ENCODE measurements at places on chromosomes 12 and 14.

- no peak for DNase-seq
Measured at GRCh38 chr14:70906793-70907175, 475 bp upstream of the PCNX1 start.

GRCh38 chr12:106271575-106272505 is 24.0 kb upstream of the CKAP4 start:
- DNase-seq: no peak

DNA sequence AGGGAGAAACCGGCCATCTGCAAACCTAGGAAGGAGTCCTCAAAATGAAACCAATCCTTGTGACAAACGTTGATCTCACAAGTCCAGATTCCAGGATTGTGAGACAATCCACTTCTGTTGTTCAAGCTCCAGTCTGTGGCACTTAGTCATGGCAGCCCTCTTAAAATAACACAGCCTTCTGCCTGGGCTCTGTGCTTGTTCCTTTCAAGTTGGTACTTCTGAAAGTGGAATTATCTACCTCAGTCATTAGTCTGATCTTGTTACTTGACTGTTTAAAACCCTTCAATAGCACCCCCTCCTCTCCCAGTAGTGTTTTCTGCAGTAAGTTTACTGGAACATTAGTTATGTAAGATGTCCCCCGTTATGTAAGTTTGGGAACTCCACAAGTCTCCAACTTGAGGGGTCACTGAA is 111.0 kb upstream of the HIF1A start:
- DNase-seq: no peak

DNA sequence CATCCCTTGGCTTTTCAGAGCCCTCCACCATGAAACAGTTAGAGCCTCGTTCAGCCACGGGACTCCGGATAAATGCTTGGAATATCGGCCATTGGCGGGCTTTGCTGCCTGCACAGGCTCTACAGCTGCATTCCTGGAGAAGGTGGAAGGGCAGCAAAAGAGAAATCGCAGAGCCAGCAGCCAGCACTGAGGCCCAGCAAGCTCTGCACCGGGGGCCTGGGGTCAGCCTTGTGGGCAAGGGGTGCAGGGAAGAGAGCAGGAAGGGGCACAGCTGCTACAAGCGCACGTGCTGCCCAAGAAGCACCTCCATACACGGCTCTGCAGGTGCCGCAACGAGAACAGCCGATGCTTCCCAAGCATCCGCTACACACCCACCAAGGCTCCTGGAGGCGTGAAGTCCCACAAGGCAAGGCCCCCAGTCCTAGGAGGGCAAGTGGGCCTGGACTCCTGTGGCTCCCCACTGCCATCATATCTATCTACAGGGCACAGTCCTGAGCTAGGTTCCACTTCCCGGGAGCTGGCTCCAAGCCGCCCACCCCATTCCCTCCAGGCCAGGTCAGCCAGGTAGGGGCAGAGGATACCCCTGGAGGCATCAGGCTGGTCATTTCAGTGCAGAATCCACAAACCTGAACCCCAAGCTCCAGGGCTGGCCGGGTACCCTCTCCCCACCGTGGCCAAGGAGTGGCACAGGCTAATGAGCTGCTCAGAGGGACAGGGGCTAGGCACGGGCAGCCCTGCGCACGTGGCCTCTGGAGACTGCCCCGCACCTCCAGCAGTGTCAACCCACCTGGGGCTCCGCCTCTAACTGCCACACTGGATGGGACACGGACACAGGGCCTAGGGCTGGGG is 40.2 kb downstream of the CCNK start:
- DNase-seq: no peak

DNA sequence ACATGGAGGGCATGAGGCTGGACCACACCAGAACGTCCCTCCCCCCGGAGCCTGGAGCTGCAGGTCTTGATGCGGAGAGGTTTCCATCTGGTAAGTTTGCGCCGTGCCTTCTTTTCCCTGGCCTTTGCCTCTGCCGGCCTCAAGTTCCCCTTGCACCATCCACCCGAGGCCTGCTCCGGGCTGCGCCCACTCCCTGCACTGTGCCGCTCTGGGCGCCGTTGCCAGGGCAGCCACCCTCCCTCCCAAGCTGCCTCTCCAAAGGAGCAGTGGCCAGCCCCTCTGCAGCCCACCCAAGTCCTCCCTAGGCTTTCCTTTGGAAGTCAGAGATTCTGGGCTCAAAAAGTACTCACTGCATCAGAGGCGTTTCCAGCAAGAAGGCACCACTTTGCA is 46.2 kb upstream of the MEG3 start:
- DNase-seq: no peak

GRCh38 chr12:116539905-116540482 is 19.2 kb upstream of the MAP1LC3B2 start:
- no peak for DNase-seq

DNA sequence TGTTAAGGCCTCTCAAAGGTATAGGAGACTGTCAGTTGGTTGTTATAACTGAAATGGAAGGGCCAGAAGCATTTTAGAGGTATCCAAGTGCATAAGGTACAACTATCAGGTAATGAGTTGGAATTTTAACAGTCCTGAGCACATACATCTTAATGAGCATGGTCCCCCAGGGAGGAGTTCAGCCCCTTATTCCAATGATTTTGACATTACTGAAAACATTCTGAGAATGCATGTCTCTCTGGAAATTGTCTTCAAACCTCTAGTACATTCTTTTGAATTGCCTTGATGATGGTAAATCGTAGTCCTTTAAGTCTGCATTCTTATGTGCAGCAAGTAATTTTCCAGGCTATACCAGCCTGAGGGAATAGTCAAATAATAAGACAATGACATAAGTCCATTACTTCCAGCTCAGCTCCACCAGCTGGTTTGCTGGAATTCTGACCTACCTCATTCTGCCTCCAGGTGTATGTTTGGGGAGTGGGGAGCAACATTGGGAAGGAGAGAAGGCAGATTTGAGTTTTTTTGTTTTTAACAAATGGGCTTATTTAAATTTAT is 239.2 kb downstream of the MSRB3 start:
- DNase-seq: no peak

DNA sequence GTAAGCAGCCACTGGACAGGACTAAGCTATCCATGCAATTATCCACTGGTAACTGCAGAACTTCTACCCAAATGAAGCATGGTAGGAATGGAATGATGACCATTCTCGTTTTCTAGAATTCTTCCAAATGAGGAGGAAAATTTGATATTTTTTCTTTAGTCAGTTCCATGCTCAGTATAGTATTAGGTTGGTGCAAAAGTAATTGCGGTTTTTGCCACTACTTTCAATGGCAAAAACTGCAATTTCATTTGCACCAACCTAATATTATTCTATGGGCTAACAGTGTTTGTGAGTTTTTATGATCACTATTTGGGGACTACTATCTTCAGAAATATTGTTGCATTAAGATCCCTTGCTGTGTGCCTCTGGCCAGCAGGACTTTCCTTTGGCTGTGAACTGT is 42.9 kb upstream of the PELI2 start:
- no peak for DNase-seq

GRCh38 chr12:49332441-49332861 is 4.5 kb downstream of the C1QL4 start:
- DNase-seq: no peak

All from central memory CD4-positive, alpha-beta T cell (primary cell).